Upper lobe of left lung (tissue), 6 donors: ENCODE measurements at places on chromosomes 6 and 20. TPM values are rescaled to one million over a fixed set of nuclear protein-coding genes. Genes with fewer than 3 reads are reported as not detected.

The FAM83C gene
- not detected for total RNA-seq

The ULBP2 gene
- total RNA-seq: 1.00 TPM

The ADA gene
- total RNA-seq: 8.7 TPM

The XKR7 gene
- total RNA-seq: 0.07 TPM

The FGD2 gene
- total RNA-seq: 82.8 TPM

The SSTR4 gene
- total RNA-seq: not detected

The KDM1B gene
- 22.3 TPM for total RNA-seq

The CST7 gene
- not detected for total RNA-seq

The GLP1R gene
- total RNA-seq: not detected
